ENCODE measurements at places on chromosomes 11 and 22. TPM values are rescaled to one million over a fixed set of nuclear protein-coding genes. Genes with fewer than 3 reads are reported as not detected.

DNA sequence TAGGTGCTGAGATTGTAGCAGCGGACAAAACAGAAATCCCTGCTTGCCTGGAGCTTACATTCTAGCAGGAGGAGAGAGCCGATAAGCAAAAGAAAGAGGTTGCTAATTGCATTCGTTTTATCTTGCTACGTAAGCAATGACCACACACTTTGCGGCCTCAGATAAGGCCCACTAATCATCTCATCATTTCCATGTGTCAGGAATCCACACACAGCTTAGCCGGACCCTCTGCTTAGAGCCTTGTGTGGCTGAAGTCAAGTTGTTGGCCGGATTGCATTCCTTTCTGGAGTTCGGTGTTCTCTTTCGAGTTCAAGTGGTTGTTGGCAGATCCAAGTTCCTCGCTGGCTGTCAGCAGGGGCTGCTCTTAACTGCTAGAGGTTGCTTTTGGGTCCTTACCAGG lies 101.6 kb downstream of the CHST1 start:
- no peak for DNase-seq

GRCh38 chr11:64457416-64458010 lies 98.6 kb downstream of the RPS6KA4 start:
- DNase-seq = no peak

- peak; percentile 86 for DNase-seq
Observed at GRCh38 chr11:117316197-117316961, at the start of gene BACE1. Gene BACE1 (minus strand): TSS chr11:117316256. CDS start chr11:117315795, 461 bp downstream.

- DNase-seq = no peak
Observed at GRCh38 chr11:35014346-35014745, 97.9 kb downstream of the PDHX start.

DNA sequence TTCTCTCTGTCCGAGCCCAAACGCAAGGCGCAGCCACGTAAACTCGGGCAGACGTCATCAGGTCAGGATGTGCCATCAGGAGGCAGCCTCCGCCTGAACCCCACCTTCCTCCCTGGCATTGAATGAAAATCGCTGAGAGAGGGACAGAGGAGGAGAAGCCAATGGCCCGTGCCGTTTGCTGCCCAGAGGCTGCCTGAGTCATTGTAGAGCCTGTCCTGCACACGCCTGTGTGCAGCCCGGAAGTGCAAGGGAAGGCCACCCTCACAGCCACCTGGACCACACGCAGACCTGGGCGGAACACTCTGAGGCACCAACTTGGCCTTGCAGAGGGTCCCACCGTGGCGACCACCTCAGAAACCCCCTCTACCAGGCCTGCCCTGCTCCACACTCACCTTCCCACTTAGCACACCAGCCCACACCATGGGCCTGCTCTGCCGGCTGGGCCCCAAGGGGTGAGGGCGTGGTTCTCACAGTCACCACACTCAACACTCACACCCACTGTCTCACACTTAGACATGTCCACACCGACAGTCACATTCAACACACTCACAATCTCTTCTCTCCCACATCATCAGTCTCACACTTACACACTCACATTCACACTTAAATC lies 9.1 kb downstream of the CHID1 start:
- DNase-seq = no peak

DNA sequence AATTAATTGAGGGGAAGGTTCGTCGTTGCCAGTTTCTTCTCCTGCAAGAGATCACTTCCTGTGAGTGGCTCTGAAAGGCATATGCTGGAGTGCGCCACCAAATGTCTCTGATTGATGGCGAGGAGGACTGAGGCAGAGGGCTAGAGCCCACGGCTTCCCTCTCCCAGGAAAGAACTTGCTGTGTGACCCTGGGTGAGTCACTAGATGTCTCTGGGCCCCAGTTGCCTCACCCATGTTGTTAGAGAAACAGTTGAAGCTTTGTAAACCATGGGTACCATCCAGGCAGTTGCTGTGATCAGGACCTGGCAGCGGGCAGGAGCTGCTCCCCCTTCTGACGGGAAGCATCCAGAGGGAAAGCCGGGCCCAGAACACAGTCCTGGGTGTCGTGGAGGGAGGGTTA lies 3.2 kb downstream of the ABCG4 start:
- DNase-seq = no peak

DNA sequence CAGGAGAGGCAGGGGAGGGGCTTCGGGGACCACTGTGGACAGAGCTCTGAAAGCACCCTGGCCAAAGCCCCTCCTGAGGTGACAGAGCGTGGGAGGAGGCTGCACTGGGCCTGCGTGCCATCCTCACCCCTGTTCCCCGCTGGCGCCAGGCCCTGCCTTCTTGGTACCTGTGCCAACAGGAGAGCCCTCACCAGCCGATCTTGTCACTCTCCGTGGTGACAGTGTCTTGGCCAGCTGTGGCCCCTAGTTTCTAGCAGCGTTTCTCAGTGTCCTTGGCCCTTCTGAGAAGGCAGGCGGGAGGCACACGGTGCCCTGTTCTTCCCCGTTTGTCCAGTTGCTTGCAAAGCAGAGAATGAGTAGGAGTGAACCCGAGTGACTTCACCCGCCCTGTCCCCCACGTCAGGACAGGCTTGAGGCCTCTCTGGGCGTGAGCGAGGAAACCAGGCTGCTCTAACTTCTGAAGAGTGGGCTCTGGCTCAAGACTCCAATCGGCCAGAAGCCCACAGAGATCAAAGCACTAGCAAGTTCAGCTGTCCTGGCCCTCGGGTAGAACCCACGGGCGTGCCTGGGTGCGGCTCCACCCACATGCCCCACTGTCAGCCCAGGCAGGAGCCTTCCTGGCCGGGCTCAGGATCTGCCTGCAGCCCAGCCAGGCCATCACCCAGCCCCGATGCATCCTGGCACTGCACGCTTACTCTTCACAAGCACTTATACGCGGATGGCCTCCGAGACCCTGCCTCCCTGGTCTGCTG lies 60.2 kb upstream of the EMID1 start:
- no peak for DNase-seq

DNA sequence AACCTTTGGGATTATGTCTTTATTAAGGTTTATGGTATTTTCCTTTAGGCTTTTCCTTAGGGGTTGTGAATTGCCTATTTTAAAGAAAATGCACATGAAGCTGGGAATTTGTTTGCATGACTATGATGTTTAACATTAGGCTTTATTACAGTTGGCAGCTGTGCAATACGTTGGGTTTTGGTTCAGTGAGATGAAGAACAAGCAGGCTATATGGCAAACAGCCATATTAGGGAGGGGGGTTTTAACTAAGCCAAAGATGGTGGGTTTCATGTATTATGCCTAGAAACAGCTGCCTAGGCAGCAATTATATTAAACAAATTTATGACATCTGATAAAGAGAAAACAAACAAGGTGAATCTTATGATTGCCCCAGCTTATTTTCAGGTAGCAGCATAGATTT lies 880.8 kb downstream of the FAM181B start:
- no peak for DNase-seq

Gene DCDC1
- polyA plus RNA-seq = 1.2 TPM

Gene LPXN
- polyA plus RNA-seq = 13.4 TPM

Gene ANGPTL5
- polyA plus RNA-seq = 0.06 TPM

Gene TRIM6
- polyA plus RNA-seq = 2.6 TPM

Gene CCDC82
- 29.3 TPM for polyA plus RNA-seq
